ENCODE measurements at places on chromosomes 3 and 15.

- peak; percentile 68 for DNase-seq
These were observed 45.5 kb downstream of the FILIP1L start for GRCh38 chr3:100068826-100069225.

- no peak for DNase-seq
These were observed 502 bp downstream of the NR1D2 start for GRCh38 chr3:23945663-23945912.

GRCh38 chr3:21466476-21466875, 284.5 kb downstream of the ZNF385D start:
- no peak for DNase-seq

DNA sequence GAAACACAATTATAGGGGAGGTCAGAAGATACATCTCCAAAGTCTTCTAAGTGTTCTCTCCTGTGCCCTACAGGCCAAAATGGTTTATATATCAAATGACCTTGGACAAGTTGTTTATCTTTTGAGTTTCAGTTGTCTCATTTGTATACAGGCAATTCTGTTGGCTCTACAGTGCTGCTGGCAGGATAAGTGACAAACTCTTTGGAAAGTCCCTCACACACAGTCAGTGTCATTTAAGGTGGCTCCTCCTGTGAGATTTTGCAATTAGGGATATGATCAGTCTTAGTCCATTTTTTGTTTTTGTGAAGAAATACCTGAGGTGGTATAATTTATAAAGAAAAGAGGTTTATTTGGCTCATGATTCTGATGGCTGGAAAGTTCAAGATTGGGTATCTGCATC, 1035.8 kb upstream of the CFAP20DC start:
- no peak for DNase-seq

GRCh38 chr3:196609343-196609775, 30.1 kb upstream of the NRROS start:
- DNase-seq = peak; percentile 59
